ENCODE measurements at places on chromosomes 13 and 19.

DNA sequence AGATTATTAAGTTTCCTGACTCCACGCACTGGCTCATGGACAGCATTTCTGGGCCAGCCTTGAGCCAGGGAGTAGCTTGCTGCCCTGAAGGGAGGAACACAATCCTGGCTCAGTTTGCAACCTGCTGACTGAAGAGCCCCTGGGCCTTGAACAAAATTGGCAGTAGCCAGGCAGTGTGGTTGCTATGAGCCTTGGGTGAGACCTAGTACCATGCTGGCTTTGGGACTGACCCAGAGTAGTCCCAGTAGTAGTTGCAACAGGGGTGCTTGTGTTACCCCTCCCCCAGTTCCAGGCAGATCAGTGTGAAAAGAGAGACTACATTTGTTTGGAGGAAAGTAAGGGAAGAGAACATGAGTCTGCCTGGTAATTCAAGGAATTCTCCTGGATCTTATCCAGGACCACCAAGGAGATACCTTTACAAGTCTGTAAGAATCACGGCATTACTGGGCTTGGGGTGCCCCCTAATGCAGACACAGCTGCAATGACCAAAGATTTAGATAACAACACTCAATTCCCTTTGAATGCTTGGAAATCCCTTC is 22.0 kb downstream of the ITGBL1 start:
- DNase-seq = peak; percentile 90

DNA sequence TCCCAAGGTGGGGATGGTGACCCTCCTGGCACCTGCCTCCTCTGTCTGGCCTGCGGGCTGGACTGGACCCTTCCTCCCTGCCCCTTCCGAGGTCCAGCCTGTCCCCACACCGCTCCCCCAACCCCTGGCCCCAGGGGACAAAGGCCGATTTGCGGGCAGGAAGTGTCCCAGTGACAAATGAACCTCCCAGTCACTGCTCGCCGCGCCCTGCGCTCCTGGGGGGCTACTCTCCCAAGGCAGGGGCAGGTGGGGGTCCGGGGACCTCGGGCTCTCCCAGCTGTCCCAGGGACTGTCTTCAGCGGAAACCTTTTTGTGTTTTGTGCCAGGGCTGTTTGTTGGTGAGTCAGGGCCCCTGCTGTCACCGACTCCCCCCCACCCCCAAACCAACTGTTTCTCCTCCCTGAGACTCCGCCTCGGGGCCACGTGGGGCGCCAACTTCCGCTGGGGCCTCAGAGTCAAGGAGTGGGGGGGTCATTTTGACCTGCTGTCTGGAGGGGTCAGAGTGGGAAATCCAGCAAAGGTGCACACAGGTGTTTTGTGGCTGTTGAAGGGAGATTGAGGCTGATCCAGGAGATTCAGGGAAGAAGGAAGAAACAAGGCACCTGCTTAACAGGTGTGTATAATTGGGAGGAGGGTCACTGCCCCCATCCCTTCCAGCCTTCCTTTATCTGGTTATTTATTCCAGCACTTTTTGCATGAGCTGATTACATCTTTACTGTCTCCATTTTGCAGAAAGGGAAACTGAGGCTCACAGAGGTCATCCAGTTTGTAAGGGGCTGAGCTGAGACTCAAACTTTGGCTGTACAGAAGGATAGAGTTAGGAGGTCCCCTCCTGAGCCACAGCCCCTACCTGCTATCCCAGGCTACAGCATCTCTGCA is 831 bp downstream of the PGPEP1 start:
- DNase-seq = peak; percentile 22

- no peak for DNase-seq
Observed at GRCh38 chr13:102960959-102961358, 105.3 kb downstream of the SLC10A2 start.

- DNase-seq = no peak
Observed at GRCh38 chr13:98096059-98096458, 46.8 kb upstream of the FARP1 start.

GRCh38 chr19:48822514-48822913 is 11.7 kb upstream of the BCAT2 start:
- no peak for DNase-seq

DNA sequence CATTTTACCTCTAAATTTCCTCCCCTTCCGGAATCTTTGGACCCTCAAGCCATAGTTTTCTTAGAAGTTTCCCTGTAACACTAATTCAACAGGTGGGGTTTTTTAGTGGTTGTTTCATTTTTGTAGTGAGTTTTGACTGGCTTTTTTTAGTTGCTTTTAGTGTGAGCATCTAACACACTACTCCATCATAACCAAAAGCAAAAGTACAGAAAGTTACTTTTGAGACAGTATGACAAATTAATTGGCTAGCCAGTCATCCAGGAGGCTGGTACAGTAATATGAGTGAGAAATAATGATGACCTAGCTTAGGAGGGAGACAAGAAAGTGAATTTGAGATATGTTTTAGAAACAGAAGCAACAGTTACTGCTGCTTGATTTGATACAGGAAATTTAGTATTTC is 71.5 kb downstream of the DNAJC15 start:
- no peak for DNase-seq

DNA sequence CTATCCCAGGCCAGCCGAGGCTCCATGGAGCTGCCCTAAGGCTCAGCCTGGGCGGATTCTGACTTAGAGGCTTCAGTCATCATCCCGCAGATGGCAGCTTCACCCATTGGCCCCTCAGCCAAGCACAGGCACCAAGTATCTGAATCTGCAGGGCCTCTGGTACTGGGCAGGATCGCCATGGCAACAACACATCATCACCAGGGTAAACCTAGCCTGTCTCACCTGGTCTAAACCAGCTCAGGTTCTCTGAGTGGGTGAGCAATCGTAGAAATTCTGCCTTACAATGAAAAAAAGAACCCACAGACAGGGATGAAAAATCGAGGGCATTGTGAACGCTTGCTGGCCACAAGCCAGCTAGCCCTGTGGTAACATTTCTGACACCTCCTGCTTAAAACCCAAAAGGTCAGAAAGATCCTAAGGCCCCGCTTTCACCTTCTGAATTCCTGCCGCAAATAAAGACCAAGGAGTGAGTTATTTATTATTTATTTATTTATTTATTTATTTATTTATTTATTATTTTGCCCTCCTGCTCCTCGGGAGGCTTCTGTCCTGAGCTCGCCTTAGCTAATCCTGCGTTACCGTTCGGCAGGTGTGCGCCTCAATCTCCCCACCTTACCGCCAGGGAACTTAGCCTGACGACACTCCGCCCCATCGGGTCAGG is 12.0 kb upstream of the CEACAM21 start:
- DNase-seq = no peak

- no peak for DNase-seq
Observed at GRCh38 chr13:105074755-105075154, 1460.7 kb downstream of the EFNB2 start.

- DNase-seq = no peak
Observed at GRCh38 chr19:3061182-3062161, 823 bp downstream of the TLE5 start.
